Bladder microvascular endothelial cell (primary cell): ENCODE measurements at places on chromosomes 2 and 18. TPM values are rescaled to one million over a fixed set of nuclear protein-coding genes. Genes with fewer than 3 reads are reported as not detected.

Gene PDE6D
- 16.4 and 21.0 TPM in 2 replicates for total RNA-seq

Gene SIGLEC15
- 0.06 TPM in 1 of 2 replicates, not detected in the other for total RNA-seq

Gene DSC1
- not detected in 2 replicates for total RNA-seq

Gene LRPPRC
- total RNA-seq = 35.9 and 126 TPM in 2 replicates

Gene CXCR1
- not detected in 2 replicates for total RNA-seq

Gene MYO3B
- not detected in 2 replicates for total RNA-seq

Gene GATA6
- total RNA-seq = 0.44 and 0.49 TPM in 2 replicates

Gene C2orf74
- total RNA-seq = 6.3 and 11.8 TPM in 2 replicates

Gene LAPTM4A
- 76.3 and 170 TPM in 2 replicates for total RNA-seq

Gene ALMS1
- 5.5 and 11.3 TPM in 2 replicates for total RNA-seq

Gene IER3IP1
- total RNA-seq = 22.5 and 35.4 TPM in 2 replicates

Gene TUBB8B
- total RNA-seq = not detected in 2 replicates

Gene HOXD12
- not detected in 2 replicates for total RNA-seq

Gene SNORC
- total RNA-seq = under 0.01 and 0.63 TPM in 2 replicates

Gene AKAIN1
- total RNA-seq = not detected in 2 replicates

Gene DYNAP
- not detected in 2 replicates for total RNA-seq

Gene CPO
- total RNA-seq = 0.19 TPM in 1 of 2 replicates, not detected in the other

Gene PLEK
- total RNA-seq = 0.06 and 0.16 TPM in 2 replicates

Gene IL1RL2
- not detected in 2 replicates for total RNA-seq

Gene POTEJ
- total RNA-seq = 0.16 and 0.63 TPM in 2 replicates

Gene STARD6
- total RNA-seq = not detected in 2 replicates

Gene PGAP1
- 1.6 and 11.1 TPM in 2 replicates for total RNA-seq

Gene RIT2
- total RNA-seq = not detected in 2 replicates

Gene SLC19A3
- not detected in 2 replicates for total RNA-seq

Gene RUFY4
- total RNA-seq = not detected in 2 replicates

Gene ASAP2
- total RNA-seq = 28.7 and 52.2 TPM in 2 replicates

Gene IRS1
- 0.06 and 0.16 TPM in 2 replicates for total RNA-seq

Gene CTIF
- 11.0 and 31.2 TPM in 2 replicates for total RNA-seq

Gene RESP18
- not detected in 2 replicates for total RNA-seq

Gene ALLC
- total RNA-seq = not detected in 2 replicates

Gene SLC16A14
- total RNA-seq = 0.06 and 0.32 TPM in 2 replicates

Gene KIF1A
- 0.44 TPM in 1 of 2 replicates, not detected in the other for total RNA-seq

Gene HMSD
- not detected in 2 replicates for total RNA-seq
